ENCODE measurements at places on chromosomes 12 and 14. TPM values are rescaled to one million over a fixed set of nuclear protein-coding genes. Genes with fewer than 3 reads are reported as not detected.

The PLEKHG3 gene
- 28.1 TPM for total RNA-seq

- no peaks in the 10 kb centered on the region for H3K27me3 ChIP-seq
- H3K27ac ChIP-seq: no peak overlapping the region
- H3K4me1 ChIP-seq: no peaks in the 10 kb centered on the region
- no peak for DNase-seq
These were observed 40.6 kb downstream of the SLC15A4 start for GRCh38 chr12:128783129-128783574.

DNA sequence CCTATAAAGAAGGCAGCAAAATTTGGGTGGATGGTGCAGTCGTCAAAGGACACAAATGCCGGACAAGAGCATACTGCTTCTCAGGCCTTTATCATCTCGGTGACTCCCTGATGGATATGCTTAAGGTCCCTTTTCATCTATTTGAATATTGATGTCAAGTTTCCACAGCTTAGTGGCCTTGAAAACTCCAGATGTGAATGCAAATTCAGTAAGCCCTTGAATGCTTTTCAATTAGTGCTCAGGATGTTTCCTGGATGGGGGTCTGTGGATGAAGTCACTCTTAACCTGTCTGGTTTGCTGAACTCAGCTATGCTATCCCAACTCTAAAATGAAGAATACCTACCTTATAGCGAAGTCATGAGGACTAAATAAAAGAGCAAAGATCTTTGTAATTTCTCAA lies 10.7 kb downstream of the REM2 start:
- no peak overlapping the region for H3K27ac ChIP-seq
- H3K4me1 ChIP-seq: no peaks in the 10 kb centered on the region
- H3K4me3 ChIP-seq: no peak overlapping the region
- H3K27me3 ChIP-seq: no peaks in the 10 kb centered on the region
- DNase-seq: no peak
- no peaks in the 10 kb centered on the region for H3K36me3 ChIP-seq

DNA sequence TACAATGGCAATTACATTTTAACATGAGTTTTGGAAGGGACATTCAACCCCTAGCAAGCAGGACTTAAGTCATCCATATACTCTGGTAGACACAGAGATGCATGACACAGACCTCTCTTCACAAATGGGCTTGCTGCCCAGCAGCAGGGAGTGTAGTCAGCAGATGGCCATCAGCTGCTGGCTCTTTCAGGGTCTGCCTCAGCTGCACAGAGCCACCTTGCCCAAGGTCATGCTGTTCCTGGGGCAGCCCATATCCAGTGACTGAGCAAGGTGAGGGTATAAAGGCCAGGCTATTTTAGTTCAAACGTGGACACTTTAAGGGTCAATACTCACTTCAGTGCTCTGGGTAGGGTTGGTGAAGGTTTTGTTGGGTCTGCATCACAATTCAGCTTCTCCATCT lies 58.3 kb upstream of the JDP2 start:
- H3K36me3 ChIP-seq: no peaks in the 10 kb centered on the region
- no peak overlapping the region for H3K27ac ChIP-seq
- H3K27me3 ChIP-seq: no peaks in the 10 kb centered on the region
- peaks cover 9% of the 10 kb centered on the region for H3K4me1 ChIP-seq

The ENDOU gene
- total RNA-seq: 2.1 TPM

GRCh38 chr12:66665435-66665985 lies 13.4 kb downstream of the GRIP1 start:
- DNase-seq: no peak
- H3K27me3 ChIP-seq: no peaks in the 10 kb centered on the region

The RNASE1 gene
- total RNA-seq: 343 TPM
